ENCODE measurements at places on chromosomes 6 and 20.
A peak's percentile ranks its signal among the peaks of the same experiment; 100 is the strongest.

GRCh38 chr20:5767493-5768098 is 17.4 kb downstream of the SHLD1 start:
- no peak for DNase-seq

DNA sequence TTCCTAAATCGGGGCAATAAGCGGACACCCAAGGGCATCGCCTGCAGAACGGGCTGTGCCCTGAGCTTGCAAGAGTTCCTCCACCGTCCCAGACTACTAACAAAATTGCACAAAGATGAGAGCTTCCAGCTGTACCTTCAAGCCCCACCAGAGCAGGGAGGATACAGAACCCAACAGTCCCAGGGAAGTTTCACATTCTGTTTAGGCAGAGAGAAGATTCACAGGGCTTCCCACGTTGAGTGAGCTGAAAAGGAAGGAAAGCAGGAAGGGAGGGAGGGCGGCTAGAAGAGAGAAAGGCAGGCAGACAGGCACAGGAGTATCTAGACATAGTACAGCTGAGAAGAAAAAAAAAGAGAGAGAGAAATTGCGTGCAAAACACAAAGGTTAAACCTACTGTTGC is 112.6 kb upstream of the AFDN start:
- DNase-seq, result no peak

DNA sequence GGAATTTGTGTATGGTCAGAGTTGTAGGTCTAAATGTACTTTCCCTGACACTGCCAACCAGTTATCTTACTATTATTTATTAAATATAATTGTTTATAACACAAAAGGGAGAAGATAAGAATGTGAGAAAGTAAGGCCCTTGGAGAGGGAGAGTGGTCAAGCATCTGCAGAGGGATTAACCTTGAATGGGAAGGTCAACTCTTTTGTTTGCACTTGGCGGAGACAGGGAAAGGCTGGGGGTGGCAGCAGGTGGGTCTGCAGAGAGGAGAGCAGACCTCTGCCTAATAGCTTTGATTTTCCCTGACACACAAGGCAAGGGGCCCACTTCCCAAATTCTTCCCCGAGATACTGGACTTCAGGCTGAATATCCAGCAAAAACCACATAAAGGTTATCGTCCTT is 4.2 kb downstream of the LRP11 start:
- no peak for DNase-seq

GRCh38 chr6:45423111-45423823 is 45.5 kb upstream of the SUPT3H start:
- peak; percentile 35 for DNase-seq

- no peak for DNase-seq
These were observed 479.7 kb upstream of the MARCKS start for GRCh38 chr6:113377362-113377942.

GRCh38 chr20:46215913-46216707 is 92.2 kb downstream of the CDH22 start:
- DNase-seq, result no peak
